ENCODE measurements at places on chromosomes 2 and 18.

DNA sequence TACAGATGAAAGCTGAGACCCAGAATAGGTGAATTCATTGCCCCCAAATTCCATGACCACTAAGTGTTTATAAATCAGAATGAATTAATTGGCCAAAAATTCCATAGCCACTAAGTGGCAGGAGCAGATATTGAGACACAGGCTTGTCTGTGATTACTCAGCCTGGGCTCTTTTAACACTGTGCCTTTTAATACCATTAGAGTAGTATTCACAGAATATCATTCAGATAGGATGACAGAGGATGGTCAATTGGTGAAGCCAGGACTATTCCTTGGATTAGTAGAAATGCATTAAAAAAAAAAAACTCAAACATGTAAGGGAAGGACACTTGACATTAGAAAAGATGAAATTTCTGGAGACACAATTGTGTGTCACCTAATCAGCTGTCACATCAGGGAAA lies 698.6 kb downstream of the DCC start:
- DNase-seq, result no peak

- no peak for DNase-seq
Observed at GRCh38 chr18:25166113-25166512, 185.9 kb downstream of the ZNF521 start.

- no peak for DNase-seq
Observed at GRCh38 chr2:78290581-78291214, 734.8 kb upstream of the REG3G start.

GRCh38 chr2:206831442-206831995 lies 66.1 kb downstream of the FASTKD2 start:
- no peak for DNase-seq

GRCh38 chr2:59655809-59656208 lies 897.6 kb downstream of the BCL11A start:
- DNase-seq, result no peak

DNA sequence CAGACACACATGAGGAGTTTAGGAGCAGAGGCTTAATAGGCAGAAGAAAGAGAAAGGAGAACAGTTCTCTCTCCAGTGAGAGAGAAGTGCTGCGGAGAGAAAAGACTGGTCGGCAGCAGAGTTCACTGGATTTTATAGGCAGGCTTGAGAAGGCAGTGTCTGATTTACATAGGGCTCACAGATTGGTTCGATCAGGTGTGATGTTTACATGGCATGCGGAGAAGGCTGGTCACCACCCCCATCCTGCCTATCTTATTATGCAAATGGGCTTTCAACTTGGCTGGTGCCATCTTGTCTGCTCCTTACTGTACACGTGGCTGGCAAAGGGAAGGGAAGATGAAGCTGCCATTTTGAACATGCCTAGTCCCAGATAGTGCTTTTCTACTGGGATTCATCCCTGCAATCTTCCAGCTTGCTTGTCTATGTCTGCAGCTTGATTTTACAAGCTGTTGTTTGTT lies 113.4 kb downstream of the AP1S3 start:
- no peak for DNase-seq

- no peak for DNase-seq
Observed at GRCh38 chr2:99926986-99927385, 215.4 kb downstream of the AFF3 start.

DNA sequence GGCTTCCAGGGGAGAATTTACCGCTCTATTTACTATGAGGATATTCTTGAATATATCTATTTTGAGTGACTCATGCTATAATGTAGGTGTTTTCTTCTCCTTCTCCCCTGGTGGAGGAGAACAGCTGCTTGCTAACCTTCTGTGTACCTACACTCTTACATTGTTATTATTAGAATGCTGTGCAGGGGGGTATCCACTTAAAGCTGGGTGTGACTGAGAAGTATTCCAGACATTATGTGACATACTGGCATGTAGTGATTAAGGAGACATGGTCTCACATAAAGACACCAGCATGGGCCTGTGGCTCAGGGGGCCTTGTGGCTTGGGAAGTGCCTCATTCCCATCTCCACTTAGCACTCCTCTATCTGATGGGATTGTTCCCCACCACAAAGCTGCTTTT lies 287.9 kb downstream of the PTPRM start:
- DNase-seq, result no peak

DNA sequence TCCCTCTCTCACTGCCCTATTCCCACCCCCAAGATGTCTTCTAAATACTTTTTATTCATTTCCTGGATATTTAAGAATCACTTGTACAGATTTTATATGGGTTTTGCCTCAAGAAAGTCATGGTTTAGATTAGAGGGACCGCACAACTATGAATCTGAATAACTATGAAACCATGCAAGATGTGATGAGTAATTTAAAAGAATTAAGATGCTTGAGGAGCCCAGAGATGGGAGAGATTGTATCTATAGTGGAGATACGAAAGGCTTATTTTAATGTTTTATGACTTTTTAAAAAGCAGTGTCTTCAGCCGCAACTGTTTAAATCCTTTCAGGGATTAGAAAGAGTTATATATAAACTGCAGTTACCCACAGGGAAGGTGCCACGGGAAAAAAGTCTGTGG lies 324.1 kb downstream of the LPIN1 start:
- DNase-seq, result no peak

GRCh38 chr2:127857265-127857808 lies 618 bp downstream of the POLR2D start:
- no peak for DNase-seq

- no peak for DNase-seq
Observed at GRCh38 chr18:42576124-42576523, 539.4 kb downstream of the RIT2 start.

DNA sequence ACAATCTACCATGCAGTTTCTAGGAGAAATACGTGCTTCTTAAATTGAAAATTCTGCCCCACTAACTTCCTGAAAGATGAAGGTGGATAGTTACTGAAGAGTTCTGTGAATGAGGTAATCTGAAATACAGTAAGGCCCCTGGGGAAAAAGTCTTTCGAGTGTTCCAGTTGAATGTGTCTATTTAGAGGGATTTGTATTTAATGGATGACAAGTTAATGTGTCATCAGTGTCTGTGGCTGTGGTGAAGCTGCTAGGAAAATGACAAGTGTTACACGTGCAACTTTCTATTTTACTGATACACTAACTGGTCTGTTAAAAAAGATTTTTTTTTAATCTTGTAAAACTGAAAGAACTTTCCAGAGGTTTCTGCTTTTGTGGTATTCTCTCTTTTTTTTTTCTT lies 384.6 kb downstream of the STK39 start:
- no peak for DNase-seq

Measured in T-helper 22 cell (primary cell).